ENCODE measurements at places on chromosomes 5 and 9.

DNA sequence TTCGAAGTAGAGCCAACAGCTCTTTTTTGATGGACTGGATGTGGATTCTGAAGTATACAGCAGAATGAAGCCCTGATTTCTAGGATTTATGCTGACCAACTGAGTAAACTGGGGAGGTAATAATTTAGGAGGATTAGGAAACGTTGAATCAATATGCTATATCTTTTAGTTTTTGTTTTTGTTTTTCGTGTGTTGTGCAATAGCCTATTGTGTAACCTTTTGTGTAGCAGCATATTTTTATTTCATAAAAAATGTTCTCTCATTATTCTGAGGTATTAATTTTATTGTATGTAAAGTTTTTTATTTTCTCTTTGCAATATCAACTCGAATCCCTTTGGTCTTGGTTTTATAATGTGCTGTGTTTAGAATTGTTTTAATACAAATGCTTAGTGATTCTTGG, 902.3 kb downstream of the EFNA5 start:
- no peak for DNase-seq

DNA sequence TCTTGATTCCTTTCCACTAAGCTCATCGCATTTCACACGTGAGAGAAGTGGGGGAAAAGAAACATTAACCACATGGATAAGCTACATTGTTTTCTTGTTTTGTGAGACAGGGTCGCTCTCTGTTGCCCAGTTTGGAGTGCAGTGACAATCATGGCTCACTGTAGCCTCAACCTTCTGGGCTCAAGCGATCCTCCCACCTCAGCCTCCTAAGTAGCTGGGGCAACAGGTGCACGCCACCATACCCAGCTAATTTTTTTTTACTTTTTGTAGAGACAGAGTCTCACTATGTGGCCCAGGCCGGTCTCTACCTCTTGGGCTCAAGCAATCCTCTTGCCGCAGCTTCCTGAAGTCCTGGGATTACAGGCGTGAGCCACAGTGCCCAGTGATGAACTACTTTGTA, 2.8 kb downstream of the OTULIN start:
- DNase-seq = no peak

DNA sequence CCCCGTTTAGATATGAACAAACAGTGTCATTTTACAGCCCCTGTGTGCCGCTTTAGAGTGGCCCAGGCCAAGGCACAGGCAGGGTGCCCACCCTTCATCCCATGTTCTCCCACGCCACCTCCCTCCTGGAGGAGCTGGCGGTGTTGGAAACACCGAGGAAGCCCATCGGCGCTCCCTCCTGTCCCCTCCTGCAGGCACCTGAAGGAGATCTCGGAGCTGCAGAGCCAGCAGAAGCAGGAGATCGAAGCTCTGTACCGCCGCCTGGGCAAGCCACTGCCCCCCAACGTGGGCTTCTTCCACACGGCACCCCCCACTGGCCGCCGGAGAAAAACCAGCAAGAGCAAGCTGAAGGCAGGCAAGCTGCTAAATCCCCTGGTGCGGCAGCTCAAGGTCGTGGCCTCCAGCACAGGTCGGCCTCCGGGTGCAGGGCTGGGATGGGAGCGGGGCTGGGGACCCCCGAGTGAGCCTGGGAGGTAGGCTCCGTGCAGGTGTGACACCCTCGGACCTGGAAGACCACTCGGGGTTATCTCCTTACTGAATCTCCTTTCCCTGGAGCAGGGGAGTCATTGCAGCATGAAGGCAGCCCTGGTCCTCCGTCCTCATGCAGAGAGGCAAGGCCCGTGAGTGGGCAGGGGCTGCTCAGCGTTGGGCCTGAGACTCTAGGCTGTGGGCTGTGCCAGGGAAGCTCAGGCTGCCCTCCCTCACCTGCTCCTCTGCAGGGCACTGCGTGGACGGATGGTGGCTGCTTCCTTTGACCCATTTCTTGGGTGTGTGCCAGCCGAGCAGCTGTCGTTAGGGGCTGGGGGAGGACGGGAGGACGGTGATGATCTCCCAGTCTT, 113.9 kb downstream of the WNK2 start:
- no peak for DNase-seq

DNA sequence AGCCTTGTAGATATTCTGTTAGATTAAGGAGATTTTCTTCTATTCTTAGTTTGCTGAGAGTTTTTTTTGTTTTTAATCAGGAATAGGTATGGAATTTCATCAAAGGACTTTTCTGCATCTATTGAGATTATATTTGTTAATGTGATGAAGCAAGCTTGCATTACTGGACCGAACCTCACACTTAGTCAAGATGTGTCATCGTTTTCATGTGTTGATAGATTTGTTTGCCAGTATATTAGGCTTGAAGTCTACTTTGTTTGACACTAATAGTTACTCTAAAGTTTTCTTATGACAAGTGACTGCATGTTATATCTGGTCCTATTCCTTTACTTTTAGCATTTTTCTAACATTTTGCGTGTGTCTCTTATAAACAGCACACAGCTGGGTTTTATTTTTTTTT, 12.4 kb upstream of the HACD4 start:
- no peak for DNase-seq
